ENCODE measurements at places on chromosomes 12 and 14.

DNA sequence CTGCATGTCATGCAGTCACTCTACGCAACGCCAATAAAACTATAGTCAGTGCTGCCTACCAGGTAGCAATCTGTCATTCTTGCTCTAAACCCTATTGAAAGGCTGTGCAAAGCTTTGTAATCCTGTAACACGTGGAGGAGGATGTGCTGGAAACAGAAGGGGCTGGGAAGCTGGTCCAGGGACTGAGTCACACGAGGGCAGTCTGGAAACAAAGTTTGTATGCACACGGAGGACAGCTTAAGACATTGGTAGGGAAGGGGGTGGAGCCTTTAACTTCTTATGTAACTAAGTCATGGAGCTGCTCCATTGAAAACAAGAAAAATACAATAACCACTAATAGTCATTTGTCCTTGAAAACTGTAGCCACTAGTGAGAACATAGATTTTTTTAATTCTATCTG is 128.0 kb downstream of the BCAT1 start:
- no peak for DNase-seq

DNA sequence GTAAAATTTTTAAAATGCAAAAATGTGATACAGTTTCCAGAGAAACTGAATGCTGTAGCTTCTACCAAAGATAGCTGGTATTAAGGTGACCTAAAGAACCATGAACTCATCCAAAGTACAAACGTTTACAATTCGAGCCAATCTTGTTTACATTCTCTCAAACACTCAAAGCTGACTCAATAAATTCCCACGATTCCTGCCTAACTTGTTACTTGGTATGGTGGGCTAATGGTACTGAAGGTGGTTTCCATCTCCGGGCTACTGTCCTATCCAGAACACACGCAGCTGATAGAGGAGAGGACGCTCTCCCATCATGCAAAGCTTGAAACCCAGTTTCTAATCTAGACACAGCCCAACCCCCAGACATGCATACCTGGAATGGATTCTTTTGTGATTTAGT is 31.5 kb downstream of the RAD9B start:
- no peak for DNase-seq

GRCh38 chr12:105409801-105410471 is 79.4 kb downstream of the C12orf75 start:
- peak; percentile 94 for DNase-seq

- DNase-seq, result peak; percentile 72
Observed at GRCh38 chr12:49279706-49280159, 14.9 kb downstream of the TUBA1C start.

DNA sequence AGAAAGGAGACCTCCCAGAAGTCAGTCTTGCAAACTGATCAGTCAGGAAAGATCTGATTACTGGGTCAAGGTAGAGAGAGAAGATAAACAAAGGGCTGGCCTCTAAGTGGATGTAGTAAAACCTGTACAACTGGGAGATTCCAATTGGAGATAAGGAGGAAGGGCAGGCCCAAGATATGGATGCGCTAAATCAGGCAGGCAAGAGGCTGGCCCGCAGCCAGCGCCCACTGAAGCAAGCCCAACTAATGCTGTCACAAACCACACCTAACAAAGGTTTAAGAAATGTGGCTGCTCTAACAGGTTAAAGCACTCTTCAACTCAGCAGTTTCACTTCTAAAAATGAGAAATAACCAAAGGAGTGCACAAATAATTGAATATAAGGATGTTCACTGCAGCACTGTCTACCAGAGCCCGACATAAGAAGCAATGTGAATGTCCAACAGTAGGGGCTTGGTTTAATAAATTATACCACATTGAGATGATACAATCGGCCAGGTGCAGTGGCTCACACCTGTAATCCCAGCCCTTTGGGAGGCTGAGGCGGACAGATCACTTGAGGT is 4.7 kb downstream of the GLTP start:
- DNase-seq, result no peak

- no peak for DNase-seq
Observed at GRCh38 chr12:53191096-53191884, 10.6 kb upstream of the CSAD start.

DNA sequence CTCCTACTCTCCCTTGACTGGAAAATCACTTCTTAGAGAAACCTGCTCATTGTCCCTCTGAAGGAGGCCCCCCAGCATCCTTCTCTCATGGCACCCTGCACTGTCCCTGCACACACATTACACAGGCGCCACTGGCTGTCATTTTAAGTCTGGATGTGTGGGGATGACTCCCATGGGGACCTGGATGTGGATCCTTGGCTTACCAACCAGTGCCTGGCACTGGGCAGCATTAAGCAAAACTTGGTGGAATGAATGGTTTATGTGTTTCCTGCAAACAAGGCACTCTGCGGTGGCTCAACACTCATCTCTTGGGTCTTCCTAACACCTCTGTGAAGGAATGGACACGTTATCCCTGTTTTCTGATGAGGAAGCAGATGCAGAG is 162.4 kb downstream of the RBM19 start:
- DNase-seq, result no peak

DNA sequence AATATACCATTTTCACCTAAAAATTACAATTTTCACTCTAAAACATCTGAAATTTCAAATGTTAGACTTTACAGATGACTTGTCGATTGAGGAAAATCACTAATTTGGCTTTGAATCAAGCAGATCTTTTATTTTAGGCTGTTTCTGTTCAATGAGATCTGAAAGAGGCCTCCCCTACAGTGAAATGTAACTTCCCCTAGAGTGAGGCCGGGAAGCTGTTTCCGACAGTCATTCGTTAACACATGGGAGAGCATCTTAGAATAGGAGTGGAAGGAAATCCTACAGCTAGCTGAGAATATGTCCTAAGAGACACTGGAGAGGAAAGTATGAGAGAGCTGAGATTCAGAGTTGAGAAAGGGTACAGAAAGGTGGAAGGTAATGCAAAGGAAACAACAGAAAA is 5.7 kb upstream of the C14orf93 start:
- no peak for DNase-seq

GRCh38 chr12:12290206-12290605 is 23.4 kb upstream of the LRP6 start:
- no peak for DNase-seq

DNA sequence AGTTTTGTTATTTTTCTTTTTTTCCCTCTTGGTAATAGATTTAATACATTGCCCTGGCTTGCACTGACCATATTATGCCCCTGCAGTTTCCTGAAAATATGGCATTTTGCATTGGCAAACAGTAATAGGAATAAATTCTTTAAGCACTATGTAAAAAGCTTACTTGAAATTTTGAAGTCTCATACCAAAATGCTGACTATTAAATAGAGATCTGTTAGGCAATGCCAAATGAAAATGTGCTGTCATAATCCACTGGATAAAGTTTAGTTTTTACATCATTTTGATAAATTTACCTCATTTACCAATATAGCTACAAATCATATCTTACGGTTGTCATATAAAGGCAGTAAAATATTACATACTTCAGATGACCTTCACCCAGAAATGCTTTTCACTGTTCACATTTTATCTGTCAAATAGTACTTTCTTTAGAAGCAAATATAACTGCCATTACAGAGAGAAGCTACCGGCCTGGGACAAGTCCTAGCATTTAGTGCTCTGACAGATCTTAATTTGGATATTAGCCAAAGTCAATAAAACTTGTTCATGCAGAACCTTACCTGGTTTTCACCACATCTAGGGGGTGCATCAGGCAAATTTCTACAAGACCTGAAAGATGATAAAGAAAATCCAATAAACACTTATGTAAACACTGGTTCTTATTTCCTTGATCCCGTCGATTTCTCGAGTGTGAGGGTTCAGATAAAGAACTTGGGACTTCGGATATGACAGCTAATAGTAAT is 212.9 kb downstream of the PAX9 start:
- peak; percentile 24 for DNase-seq

DNA sequence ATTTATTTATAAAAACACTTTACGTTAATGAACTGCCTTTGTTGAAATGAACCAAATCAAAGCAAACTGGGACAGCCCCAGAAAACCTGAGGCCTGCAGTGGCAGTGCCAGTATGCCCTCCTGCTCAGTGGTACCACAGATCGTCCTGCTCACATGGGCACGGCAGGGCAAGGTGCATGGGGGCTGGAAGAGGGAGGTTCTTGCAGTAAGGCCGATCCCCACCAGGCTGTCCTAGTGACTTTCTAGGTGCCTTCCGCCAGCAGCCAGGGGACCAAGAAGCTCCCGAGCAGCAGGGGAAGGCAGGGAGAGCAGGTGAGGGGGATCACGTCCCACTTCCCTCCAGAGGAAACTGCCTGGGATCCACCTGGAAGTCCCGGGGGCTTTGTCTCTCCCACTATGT is 63.9 kb downstream of the TESC start:
- no peak for DNase-seq

DNA sequence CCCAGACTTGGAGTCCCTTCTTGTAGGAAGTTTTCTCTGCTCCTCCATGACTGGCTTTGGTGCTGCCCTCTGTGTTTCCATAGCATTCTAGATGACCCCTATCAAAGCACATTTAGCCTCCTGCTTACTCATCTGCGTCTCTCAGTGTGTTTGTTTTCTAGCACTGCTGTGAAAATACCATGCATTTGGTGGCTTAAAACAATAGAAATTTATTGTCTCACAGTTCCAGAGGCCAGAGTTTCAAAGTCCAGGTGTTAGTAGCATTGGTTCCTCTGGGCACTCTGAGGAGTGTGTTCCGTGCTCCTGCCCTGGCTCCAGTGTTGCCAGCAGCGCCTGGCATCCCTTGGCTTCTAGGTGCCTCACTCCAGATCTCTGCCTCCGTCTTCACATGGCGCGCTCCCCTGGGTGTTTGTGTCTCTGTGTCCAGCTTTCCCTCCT is 86.1 kb downstream of the CACNA1C start:
- DNase-seq, result no peak

- no peak for DNase-seq
Observed at GRCh38 chr12:130476451-130477135, 138.9 kb downstream of the PIWIL1 start.

- DNase-seq, result no peak
Observed at GRCh38 chr12:79366374-79366773, 324.4 kb downstream of the PAWR start.

GRCh38 chr12:14681625-14682024 is 14.8 kb downstream of the GUCY2C start:
- DNase-seq, result no peak

DNA sequence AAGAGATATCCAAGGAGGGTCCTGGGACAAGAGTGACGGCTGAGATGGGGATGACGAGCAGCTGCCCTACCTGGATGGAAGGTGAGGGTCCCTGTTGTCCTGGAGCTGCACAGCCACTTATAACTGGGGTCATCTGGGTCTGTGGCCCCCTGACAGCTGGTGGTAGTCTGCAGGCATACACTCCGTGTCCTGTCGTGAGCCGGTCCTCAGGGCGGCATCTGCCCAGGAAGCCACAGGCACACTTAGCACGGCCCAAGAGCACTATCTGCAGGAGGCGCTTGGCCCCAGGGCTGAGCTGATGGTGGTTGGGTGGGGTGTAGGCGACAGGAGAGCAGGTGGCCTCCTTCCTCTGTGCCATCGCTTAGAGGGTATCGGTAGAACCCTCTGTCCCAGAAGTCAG is 248.1 kb downstream of the CACNA1C start:
- DNase-seq, result no peak

DNA sequence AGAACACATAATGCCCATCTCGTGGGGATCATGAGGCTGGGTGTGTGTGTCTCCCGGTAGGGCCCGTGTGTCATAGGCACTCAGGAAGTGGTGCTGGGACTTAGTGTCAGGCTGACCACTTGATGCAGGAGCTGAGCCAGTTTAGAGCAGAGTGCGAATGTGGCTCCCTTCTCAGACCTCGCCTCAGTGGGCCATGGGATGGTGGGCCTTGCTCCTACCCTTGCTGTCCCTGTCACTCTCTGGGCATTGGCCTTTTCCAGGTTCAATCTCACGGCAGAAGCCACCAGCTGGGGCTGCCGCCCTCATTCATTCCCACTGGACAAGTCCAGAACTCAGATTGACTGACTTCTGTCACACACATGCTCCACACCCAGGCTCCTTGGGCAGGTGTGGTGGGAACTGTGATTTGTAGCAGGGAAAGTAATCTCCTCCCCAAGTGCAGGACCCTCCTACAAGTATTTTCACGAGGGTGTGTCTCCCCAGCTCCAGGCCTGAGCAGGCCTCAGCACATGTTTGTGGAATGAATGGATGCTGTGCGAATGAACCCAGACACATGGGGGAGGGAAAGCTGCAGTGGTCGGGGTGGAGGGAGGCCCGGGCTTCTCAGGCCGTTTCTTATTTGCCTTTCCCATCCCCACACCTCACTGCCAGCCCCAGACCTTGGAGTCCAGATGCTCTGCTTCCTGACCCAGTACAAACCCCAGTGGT is 54.9 kb downstream of the BEGAIN start:
- no peak for DNase-seq

DNA sequence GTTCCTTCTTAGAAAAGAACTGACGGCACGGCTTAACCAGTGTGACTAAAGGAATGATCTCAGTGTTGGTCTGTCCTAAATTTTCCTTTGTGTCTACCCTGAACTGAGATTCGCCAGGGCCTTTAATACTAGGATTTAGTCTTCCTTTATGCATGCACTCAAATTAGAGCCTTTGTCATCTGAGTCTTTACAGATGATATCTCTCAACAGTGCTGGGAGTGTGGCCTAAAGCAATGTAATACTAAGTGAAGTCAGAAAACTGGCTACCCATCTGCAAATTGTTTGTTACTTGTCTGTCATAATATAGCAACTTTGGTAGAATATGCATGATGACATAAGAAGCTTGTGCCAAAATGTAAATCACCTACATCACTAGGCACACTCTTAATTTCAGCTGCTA is 95.4 kb downstream of the PTPRO start:
- no peak for DNase-seq

DNA sequence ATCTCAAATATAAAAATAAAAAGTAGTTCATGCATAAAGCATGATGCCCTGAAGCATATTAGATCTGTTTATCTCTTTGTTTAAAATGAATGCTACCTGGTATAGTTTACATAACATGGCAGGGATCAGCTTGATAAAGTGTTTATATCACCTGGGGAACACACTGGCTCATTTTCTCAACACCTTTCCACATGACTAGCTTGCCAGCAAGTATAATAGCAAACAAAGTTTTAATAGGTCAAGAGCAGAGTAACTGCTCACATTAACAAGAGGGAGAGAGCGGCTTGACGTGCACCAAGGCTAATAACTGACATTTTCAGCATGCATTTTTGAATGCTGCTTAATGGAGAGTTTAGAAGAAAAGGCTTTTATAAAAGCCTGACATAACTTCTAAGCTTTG is 246.4 kb downstream of the EGLN3 start:
- DNase-seq, result no peak

GRCh38 chr14:68986926-68987652 is 8.0 kb upstream of the ACTN1 start:
- no peak for DNase-seq

GRCh38 chr12:48060474-48060873 is 45.4 kb downstream of the SENP1 start:
- no peak for DNase-seq

- DNase-seq, result no peak
Observed at GRCh38 chr12:10242539-10242938, 29.9 kb downstream of the GABARAPL1 start.

Data from NCI-H146 (cell line).